ENCODE measurements at places on chromosomes 1 and 21. TPM values are rescaled to one million over a fixed set of nuclear protein-coding genes. Genes with fewer than 3 reads are reported as not detected.

DNA sequence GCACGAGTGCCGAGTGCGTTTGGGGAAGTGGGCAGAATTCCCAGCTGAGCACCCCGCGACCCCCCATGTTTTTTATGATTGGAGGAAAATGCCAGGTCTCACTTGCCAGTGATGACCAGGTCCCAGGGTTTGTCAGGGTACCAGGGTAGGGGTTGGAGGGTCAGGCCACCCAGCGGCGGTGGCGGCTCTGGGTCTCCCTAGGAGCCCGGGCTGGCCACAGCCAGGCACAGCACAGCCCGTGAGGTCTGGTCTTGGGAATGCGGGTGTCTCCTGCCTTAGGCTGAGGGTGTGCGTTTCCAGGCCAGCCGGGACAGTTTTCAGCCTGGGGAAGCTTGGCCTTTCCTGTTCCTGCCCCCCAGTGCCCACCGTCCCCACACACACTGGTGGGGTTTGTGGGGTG lies 22.7 kb downstream of the PRKCZ start:
- DNase-seq = no peak

The CD101 gene
- 2.0 TPM for polyA plus RNA-seq

DNA sequence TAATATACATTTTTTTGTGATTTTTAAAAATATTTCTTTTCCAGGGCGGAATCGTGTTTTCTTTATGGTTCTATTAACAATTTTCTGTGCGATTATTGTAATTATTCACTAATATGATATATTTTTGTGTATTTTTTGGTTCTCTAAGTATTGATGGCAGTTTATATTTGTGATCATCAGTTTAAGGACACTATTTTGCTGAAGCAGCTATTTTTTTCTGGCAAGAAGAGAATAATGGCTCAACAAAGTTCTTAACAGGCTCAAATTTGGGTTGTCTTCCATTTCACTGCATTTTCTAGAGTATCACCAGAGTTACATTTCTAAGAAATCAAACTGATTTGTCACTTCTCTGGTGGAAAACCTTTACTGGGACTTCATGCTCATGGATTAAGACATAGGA lies 178.4 kb downstream of the HS2ST1 start:
- DNase-seq = no peak

DNA sequence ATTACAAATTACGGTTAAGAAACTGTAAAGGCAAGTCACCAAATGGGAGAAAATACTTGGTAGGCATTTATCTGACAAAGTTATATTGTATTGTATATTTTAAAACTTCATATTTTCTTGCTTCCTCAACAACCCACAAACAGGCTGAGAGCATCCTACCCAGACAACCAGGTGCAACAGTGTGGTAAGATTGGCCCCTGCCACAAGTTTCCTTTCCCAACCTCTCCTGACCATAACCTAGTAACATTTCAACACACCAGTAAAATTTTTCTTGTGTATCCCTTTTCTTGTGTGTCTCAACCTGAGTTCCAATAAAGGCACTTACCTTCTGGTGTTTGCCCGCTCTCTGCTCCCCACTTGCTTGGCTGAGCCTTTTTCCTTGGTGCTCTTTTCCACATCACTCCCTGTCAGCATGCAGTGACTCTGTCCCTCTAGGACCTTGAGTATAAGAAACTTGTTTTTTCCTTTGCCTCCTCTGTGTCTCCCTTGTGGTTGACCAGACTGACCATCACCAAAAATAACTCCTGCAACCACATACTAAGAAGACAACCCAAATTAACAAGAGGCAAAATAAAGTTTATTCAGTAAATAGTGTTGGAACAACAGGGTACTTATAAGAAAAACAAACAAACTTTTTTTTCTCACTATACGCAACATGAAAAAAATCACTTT lies 40.9 kb downstream of the FCRL3 start:
- DNase-seq = no peak

The SYPL2 gene
- polyA plus RNA-seq = 12.7 TPM

GRCh38 chr1:53294567-53294966 lies 33.3 kb downstream of the LRP8 start:
- DNase-seq = no peak

The MMEL1 gene
- polyA plus RNA-seq = 3.4 TPM

DNA sequence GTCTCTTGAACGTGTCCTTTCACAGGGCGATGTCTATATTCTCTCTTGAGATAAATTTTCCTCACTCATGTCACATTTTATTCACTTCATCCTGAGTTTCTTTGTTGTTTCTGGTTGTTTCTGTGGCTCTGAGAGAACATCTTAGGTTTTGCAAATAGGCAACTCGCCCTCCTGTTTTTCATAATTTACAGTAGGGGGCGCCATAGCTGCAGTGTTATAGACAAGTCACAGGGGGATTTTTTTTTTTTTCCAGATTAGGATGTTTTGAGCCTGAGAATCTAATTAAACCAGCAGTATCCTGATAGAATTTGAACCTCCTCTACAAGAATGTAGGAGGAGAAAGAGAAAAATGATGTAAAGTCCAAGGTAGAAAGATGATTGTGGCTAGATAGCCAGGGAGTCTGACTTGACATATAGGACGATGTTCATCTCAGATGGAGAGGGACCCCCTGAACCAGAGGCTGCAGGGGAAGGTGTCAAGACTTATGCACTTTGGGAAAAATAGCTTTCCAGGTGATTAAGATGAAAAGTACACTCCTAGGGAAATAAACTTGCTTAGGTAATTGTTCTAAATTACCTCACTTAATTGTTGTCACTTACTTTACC lies 76.3 kb downstream of the ZP4 start:
- DNase-seq = no peak

DNA sequence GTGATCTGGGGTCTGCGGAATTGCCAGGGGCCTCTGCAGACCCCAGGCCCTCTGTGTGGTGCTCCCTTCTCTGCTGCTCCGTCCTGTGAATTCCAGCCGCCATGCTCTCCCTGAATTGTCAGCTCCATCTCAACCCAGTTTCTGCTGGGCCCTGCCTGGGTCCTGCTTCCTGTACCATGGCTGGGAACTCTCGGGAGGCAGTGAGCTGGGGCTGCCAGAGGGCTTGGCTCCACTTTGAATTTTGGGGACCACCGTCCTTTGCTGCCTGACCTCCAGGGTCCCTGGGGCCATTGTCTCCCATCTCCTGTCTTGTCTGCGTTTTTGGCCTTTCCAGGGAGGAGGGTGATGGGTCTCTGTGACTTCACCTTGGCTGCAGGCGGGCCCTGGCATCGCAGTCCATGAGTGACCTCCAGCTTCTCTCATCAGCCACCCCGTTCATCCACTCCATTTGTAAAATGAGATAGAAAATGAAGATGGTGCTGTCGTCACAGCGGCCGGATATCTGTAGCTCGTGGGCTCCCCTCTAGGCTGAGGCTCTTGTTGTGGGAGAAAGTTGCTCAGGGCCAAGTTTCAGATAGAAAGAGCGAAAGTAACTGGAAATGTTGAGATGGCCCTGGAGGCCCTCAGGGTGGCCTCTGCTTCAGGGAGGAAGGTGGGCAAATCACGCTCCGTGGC lies 38.3 kb downstream of the SKI start:
- no peak for DNase-seq

DNA sequence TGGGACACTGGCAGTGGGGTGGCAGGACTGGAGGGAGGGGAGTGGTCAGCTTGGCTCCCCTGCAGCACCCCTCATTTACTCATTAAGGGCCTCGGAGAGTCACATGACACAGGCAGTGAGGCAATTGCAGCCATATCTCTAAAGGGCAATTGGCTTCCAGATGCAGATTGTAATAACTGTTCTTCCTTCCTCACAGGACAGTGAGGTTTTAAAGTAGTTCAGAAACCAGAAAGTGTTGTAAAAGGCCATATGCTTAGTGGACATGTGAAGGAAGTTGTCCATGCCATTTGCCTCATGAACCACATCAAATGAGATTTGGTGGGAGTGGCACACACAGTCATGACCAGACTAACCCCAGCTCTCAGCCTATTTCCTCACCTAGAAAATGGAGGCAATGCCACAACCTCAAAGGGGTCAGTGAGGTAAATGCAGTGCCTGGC lies 11.1 kb downstream of the MTX1 start:
- DNase-seq = no peak

- DNase-seq = no peak
Measured at GRCh38 chr1:75198163-75198562, 64.0 kb downstream of the LHX8 start.

The S100A3 gene
- polyA plus RNA-seq = 0.39 TPM

The TTLL7 gene
- polyA plus RNA-seq = 10.8 TPM

- no peak for DNase-seq
Measured at GRCh38 chr1:65398083-65398482, 22.4 kb upstream of the LEPR start.

The TSSK3 gene
- 1.7 TPM for polyA plus RNA-seq

- DNase-seq = no peak
Measured at GRCh38 chr1:2277741-2278488, 49.8 kb downstream of the SKI start.

The TESK2 gene
- 3.5 TPM for polyA plus RNA-seq

The CFHR2 gene
- not detected for polyA plus RNA-seq

DNA sequence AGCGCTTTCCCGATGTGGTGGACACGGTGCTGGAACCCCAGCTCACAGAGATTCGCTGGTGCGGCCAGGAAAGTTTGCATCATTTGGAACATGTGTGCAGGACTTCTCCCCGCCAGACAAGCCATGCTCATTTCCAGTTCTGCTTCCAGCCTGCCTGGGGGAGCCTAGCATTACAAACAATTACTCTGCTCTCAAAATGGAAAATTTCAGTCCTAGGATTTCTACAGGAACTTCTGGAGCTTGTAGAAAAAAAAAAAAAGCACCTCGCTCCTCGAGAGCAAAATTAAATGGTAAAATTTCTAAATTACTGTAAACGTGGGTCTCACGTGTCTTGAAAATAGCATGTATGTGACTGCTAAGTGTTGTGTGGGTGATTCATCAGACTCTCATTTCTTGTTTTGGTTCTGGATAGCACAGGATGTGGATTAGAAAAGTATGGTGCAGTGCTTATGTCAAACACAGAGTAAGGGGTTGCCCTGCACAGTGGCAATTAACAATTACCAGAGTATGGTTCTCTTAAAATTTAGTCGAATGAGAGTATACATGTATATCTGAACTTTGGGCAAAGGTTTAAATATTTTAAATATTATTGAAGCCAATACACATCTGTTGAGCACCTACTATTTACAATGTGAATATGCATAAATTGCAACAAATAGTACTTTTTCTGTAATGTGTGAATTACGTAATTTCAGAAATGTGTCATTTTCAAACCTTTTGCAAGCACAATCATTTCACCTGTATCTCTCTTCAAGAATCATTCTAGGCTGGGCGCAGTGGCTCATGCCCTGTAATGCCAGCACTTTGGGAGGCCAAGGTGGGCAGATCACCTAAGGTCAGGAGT lies 61.8 kb upstream of the PTGFRN start:
- DNase-seq = no peak

GRCh38 chr1:47797575-47797974 lies 199.6 kb downstream of the TRABD2B start:
- DNase-seq = no peak

GRCh38 chr1:41464885-41465284 lies 19.6 kb downstream of the EDN2 start:
- no peak for DNase-seq

The AMIGO1 gene
- polyA plus RNA-seq = 8.0 TPM

GRCh38 chr1:235882816-235883215 lies 16.1 kb upstream of the LYST start:
- no peak for DNase-seq

DNA sequence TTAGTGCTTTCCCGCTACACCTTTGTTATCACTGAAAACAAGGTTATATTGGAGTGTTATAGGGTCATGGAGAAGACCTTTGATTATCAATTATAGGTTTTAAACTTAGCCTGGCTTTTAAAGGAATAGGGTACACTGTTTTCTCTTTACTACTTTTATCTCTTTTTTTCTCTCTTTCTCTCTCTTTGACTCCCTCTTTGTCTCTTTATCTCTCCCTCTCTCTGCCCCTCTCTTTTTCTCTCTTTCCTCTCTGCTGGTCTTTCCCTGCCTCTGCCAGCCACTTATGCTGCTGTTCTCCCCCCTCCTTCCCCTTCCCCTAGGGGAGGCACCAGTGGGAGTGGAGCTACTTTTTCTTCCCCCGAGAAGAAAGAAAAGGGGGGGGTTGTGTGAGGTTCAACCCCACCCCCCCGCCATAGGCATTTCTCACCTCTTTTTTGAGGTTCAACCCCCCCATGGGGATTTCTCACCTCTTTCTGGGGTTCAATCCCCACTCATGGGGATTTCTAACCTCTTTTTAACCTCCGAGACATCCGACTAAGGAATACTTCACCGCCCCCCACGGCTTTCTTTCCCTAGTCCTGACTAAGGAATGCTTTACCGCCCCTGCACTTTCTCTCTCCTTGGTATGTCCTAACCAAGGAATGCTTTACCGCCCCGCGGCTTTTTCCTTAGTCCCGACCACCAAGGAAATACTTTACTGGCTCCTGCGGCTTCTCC lies 17.2 kb upstream of the ZBTB8B start:
- no peak for DNase-seq

GRCh38 chr1:17952506-17952905 lies 155.1 kb upstream of the IGSF21 start:
- DNase-seq = no peak

Measured in left renal pelvis (tissue), 4 donors.